Fibroblast of skin of left quadriceps (primary cell): ENCODE measurements at places on chromosomes 5 and 9.

DNA sequence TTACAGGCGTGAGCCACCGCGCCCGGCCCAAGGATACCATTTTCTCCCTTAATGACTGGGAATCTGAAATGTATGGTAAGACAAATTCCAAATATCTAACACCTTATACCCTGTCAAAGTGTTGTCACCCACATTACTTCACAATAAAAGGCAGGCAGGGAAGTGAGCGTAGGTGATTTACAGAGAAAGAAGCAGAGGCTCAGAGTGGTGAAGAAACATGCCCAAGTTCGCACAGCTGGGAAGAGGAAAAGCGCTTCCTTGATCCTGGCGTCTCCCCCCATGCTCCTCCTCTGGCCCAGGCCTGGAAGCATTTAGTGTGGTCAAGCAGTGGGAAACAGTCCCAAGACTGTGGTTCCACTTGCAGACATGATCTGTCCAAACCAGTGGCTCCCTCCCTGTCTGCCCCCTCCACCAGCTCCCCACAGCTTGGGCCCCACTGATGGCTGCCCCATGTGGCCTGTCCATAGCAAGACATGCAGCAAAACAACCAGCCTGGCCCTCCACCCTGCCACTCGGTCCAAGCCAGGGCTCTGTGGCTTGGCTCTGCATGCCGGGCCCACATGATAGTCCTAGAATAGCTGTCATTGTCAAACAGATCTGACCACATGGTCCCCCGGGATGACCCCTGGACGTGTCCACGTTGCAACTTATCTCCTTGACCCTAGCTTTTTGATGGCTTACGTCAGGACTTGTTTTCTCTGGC, 107.2 kb downstream of the TTLL11 start:
- DNase-seq, result no peak

- DNase-seq, result no peak
Measured at GRCh38 chr9:26756881-26757280, 135.7 kb downstream of the CAAP1 start.

DNA sequence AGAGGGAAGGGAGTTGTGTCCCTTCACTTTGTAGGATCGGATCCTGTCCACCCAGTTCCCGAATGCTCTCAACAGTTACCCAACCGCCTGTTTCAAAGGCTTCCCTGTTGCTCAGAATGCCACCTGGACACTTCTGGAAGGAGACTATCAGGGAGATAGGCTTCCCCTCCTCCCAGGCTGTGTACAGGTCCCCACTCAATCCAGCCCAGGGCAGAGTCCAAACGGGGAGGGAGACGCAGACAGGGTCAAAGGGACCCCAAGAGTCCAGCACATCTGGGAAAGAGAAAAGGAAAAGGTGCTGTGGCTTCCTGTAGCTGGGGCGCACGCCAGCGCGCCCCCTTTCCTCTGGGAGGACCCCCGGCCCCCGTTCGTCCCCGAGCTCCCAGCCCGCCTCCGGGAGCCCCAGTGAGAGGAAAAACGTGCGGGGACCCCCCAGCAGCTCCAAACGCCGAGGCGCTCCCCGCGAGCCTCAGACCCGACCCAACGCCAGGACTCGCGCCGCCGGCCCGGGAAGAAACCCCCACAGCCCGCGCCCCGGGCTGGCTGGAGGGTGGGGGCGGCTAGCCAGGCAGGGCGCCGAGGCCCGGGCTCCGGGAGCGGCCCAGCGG, 640 bp downstream of the SURF4 start:
- DNase-seq, result no peak

- no peak for DNase-seq
Measured at GRCh38 chr9:99860266-99860665, 38.6 kb downstream of the NR4A3 start.

GRCh38 chr5:10633271-10634049, 69.6 kb downstream of the ANKRD33B start:
- DNase-seq, result no peak

GRCh38 chr9:122806661-122807060, 6.7 kb downstream of the OR1K1 start:
- no peak for DNase-seq

- DNase-seq, result no peak
Measured at GRCh38 chr9:90861826-90862740, 60.5 kb downstream of the SYK start.

DNA sequence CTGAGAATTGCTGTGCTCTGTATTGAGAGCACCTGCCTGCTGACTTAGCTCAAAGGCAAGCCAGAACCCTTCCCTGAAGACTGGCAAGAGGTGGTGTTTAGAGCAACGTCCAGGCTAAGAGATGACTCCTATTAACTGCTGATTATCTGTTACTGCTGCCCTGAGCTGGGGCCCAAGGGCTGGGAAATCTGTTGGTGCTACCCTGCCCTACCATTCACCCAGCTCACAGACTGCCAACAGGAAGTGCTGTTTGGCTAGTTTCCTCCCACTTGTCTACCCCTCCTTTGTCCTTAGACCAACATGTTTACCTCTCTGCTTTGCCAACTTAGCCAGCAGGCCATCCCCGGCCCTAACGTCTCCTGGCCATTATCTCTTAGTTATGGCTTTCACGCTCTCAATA, 6.9 kb downstream of the RAB24 start:
- DNase-seq, result no peak

GRCh38 chr9:16363916-16364315, 506.6 kb downstream of the BNC2 start:
- no peak for DNase-seq

DNA sequence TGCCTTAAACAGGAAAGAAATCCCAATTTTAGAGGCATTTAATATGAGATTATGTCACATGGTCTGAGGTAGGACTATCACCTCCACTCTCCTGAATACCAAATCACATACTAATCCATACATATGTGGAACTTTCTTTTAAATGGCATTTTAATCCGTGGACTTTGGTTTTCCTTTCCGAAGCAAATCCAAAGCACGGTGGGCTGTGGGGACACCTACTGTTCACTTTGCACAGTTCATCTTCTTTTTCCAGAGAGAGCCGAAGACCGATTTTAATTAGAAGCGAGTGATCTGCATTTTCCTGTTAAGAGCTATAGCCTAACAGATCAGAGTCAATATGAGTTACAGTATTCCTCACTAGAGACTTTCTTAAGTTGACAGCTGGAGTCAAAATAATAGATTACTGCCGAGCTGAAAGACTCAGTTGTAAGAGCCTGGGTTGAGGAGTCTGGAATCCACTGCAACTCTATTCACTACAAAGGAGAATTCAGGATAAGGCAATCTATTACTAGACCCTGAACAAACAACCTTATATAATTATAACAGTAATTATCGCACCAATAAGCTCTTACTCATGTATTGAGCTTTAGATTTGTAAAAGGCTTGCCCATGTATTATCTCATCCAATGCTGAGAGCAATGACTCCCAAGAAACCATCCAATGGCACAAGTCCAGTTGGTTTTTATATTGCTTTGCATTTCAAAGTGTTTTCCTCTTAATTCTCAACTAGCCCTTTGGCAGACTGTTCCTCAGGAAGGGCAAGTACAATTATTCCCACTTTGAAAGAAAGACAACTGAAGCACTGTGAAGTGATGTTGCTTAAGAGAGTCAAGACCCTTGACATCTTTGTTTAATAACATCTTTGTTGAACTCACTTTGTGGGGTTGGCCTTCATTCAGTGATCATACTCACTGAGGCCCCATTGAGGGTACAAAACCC, 144.7 kb downstream of the TRPM6 start:
- peak; percentile 3 for DNase-seq

GRCh38 chr5:22908129-22908528, 55.0 kb upstream of the CDH12 start:
- DNase-seq, result peak; percentile 13

DNA sequence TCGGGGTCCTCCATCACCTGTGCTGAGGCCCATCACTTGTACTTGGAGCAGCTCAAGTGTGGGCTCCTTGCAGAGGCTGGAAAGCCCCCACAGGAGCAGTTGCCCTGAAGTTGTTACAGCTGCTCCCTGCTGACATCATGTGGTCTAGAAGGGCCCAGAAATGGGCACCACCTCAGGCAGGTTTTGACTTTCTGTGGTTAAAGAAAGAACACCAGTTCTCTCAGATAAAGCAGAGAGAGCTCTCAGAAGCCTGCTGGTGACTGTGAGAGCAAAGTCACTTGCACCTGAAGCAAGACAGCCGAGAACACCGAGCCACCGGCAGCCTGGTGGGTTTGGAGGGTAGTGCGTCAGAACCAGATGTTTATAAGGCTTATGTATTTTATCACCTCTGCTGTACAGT, 70.4 kb downstream of the MVB12B start:
- no peak for DNase-seq

GRCh38 chr9:71984831-71985281, 73.4 kb downstream of the C9orf85 start:
- no peak for DNase-seq

DNA sequence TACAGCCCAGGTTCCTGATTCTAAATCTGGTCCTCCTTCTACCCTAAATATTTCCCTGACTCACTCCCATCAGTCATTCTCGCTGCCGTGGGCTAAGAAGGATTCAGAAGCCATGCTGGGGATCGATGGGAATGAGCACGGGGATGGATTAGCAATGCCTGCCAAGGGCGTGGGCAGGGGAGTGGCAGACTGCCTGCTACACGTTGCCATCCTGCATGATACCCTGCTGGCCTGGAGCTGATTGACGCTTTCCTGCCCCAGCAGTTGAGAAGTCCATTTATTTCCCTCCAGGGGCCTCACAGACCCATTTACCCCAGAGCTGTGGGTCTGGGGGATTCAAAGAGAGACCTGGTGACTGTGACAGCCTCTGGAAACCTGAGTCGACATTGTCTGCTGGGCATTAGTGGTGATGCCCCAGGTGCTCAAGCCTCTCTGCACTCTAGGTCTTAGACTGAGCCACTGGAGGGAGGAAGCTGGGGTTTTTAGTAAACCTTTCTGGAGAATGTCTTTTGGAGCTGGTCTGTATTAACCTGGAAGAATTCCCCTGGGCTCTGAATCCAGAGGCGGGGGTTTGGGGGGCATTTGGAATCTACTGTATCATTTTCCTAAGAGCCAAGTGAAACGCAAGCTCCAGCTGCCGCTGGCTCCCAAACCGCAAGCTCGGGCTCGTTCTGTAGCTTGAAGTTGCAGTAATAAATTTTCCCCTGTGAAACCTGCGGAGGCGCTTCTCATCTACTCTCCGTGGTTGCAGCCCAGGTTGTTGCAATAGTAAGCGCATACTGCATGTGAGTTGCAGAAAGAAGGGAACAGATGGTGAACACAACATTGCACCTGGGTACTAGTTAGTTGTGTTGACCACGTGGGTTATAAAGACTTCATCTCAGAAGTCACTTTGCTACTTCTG, 76.3 kb upstream of the RAPGEF1 start:
- DNase-seq, result no peak

- peak; percentile 69 for DNase-seq
Measured at GRCh38 chr5:94433397-94434163, 184.8 kb downstream of the KIAA0825 start.

GRCh38 chr9:12670006-12670405, 23.2 kb upstream of the TYRP1 start:
- DNase-seq, result no peak

- no peak for DNase-seq
Measured at GRCh38 chr9:137632230-137633161, 13.7 kb downstream of the EHMT1 start.

DNA sequence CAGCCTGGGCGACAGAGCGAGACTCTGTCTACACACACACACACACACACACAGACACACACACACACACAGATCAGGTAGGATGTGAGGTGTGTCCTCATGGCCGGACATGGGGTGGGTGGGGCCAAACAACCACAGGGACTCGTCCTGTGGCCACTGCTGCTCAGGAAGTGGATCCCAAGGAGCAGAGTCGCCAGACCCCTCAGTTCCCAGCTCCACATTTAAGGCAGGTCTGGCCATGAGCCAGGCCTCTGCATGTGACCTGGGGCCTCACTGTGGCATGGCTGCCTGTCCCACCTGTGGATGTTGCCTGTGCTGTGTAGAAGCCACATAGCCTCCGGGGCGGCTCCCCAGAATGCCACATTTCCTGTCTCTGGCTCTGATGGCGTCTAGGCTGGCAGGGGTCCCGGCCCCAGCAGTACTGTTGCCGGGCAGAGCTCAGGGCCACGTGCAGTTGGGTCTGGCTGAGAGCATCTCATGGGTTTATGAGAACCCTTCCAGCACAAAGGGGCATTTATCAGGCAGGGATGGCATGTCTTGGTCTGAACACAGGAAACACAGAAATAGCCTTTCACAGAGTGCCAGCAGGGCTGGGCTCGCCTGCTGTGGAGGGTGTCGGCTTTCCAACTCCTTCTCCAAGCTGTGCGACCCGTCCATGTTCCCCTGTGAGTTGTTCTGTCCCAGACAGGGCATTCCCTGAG, 9.9 kb upstream of the NINJ1 start:
- DNase-seq, result no peak

- DNase-seq, result no peak
Measured at GRCh38 chr5:153619771-153620170, 129.3 kb downstream of the GRIA1 start.

DNA sequence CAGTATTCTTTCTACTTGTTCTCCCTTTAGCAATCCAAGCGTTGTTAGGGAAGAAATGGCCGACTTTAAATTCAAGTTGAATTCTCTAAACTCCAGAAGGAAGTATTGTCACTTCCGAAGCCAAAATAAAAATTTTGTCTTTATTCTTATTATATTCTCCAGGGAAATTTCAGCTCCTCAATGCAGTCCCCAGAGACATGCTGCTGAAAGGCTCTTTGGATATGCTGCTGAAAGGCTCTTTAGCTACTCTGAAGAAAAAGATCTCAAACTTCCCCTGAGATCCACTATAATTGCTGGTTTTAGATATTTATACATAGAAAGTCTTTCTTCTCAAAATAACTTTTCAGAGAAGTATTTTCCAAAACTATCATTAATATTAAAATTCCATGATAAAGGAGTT, 92.3 kb upstream of the PARP8 start:
- no peak for DNase-seq

DNA sequence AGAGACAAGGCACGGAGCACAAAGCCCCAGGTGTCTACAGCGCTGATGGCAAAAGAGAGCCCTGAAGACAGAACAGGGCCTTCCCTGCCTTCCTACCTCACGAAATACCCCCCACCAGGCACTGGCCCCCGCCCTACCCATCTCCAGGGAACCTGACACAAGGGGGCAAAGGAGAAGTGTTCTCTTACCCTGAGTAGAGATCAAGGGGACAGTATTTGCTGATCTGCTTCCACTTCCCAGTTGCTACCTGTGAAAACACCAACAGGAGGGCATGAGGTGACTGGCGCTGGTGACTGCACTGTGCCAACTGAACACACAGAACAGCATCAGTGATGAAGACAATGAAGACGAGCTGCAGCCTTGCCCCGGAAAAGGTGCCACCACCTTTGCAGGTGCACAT, 27.4 kb downstream of the IPPK start:
- DNase-seq, result no peak

DNA sequence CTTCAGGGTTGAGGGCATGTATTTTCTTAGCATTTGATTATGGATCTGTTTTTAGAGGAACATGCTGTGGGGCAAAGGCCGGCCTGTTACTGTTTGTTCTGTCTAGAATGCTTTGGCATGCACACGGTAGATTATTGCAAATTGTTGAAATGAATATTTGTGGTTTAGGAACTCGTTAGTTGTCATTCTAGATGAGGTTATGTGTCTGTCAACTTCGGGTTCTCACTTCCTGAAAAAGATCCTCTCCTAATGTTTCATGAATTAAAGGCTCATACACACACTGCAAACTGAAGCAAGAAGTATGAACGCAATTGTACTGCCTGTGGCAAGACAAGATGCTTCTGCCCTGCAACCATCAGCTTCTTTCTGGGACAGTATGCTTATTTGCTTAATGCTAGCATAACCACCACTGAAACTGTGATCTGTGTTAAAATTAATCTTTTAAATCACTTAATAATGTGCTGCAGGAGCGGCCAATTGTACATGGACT, 99.6 kb downstream of the BASP1 start:
- DNase-seq, result peak; percentile 62
